ENCODE measurements at places on chromosomes 7 and 10.
A peak's percentile ranks its signal among the peaks of the same experiment; 100 is the strongest.

DNA sequence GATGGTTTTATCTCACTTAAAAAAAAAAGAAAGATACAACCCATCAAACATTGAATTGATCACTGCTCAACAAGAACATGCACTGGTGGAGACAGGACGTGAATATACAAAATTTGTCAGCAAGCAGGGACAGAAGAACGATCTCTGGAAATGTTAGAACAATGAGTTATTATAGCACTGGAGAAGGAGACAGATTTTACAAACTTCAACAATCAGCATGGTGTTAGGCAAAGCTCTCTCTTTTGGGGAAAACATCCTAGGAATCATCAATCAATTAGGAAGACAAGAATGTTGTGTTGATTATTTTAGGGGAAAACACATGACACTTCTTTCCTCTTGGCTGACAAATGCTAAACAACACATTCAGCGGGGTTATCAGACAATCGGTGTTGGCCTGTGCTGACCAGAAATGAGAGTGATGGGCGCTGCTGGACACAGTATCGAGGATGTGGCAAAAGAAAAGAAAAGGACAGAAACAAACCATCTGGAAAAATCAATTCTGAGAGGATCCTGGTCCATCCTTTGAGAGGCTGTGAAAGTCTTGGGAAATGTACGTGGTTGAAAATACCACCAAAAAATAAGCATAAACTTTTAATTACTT is 103.9 kb downstream of the RAPGEF5 start:
- DNase-seq = no peak

GRCh38 chr7:148397551-148397950 is 193.0 kb upstream of the C7orf33 start:
- no peak for DNase-seq

DNA sequence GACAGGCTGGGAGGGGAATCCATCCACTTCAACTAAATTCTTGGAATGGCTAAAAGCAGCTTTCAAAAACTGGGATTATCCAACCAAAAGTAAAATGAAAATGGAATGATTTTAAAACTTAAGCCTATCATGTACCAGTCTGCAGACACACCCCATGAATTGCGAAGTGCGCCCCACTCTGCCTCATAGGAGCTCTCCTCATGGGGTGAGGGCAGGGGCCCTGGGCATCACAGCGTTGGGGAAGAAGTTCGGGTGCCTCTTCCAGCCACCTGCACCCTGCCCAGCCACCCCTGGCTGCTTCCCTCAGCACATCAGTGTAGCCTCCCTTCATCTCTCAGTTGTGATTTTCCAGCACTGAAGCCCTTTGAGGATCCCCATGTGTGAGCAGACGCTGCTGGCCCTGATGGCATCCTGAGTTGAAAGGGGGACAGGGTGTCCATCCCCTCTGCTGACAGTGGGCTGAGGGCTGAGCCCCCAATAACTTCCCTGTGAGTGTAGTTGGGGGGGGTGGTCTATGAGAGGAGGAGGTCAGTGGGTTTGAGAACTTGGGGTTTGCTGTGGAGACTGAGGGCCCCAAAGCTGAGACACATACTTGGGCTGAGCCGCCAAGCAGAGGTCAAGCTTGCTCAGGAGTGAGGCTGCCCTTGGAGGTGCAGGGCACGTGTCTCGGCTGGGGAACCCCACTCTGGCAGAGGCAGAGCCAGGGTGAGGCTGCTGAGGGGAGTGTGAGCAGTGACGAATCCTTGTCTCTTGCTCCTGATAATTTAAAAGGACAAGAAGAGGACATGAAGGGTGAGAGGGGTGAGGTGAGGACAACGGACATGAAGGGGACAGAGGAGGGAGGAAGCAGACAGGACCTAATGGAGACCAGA is 542.1 kb downstream of the TCERG1L start:
- DNase-seq = no peak

DNA sequence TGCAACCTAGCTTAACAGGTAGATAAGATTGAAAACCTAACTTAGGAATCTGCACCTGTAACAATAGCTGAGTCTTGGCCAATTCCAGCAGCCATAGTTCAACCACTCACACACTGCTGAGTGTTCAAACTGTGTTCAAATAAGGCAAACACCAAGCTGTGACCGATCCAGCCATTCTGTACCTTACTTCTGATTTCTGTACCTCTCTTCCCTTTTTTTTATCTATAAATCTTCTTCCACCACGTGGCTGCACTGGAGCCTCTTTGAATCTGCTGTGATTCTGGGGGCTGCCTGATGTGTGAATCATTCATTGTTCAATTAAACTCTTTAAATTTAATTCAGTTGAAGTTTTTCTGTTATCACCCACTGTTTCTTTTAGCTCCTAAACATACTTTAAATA is 15.7 kb upstream of the FOXL3 start:
- no peak for DNase-seq

DNA sequence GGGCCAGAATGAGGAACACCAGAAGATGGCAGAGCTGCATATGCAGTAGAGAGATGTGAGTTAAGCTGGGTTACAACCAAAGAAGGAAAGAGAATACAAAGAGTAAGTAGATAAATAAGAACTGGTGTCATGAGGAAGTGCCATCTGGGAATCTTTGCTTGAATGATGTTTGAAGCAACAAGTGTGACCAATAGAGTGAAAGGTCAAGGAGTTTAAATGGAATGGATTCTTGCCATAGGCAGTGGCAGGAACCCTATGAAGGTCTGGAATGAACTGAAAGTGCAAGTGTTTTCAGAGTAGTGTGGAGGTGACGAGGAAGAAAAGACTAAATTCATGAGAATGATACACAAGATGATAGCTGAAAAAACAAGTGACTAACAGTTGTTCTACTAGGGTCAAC is 21.6 kb downstream of the MEST start:
- DNase-seq = no peak

- no peak for DNase-seq
Measured at GRCh38 chr7:37826825-37827224, 21.6 kb upstream of the NME8 start.

- DNase-seq = no peak
Measured at GRCh38 chr7:30997316-30997715, 33.6 kb downstream of the GHRHR start.

DNA sequence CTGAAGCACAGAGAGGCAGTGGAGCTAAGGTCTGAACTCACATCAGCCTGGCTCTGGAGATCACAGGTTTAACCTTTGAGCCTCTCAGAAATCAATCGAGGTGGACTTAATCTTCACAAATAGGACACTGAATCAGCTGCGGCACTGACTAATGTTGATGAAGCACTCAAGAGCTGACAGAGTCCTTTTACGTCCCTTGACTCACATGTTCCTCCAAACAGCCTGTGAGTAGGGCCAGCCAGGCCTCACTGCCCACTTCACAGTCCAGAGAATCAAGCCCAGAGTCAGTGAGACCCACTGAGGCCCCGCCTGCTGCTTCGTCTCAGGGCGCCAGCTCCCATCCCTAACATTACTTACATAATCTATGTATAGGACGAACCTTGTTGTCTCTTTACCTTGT is 63.1 kb downstream of the TNS3 start:
- no peak for DNase-seq

GRCh38 chr7:47605816-47606575 is 24.1 kb upstream of the TNS3 start:
- DNase-seq = no peak

- no peak for DNase-seq
Measured at GRCh38 chr7:20454202-20454601, 123.5 kb downstream of the ITGB8 start.

GRCh38 chr7:78444267-78444666 is 645.7 kb downstream of the PHTF2 start:
- DNase-seq = no peak

DNA sequence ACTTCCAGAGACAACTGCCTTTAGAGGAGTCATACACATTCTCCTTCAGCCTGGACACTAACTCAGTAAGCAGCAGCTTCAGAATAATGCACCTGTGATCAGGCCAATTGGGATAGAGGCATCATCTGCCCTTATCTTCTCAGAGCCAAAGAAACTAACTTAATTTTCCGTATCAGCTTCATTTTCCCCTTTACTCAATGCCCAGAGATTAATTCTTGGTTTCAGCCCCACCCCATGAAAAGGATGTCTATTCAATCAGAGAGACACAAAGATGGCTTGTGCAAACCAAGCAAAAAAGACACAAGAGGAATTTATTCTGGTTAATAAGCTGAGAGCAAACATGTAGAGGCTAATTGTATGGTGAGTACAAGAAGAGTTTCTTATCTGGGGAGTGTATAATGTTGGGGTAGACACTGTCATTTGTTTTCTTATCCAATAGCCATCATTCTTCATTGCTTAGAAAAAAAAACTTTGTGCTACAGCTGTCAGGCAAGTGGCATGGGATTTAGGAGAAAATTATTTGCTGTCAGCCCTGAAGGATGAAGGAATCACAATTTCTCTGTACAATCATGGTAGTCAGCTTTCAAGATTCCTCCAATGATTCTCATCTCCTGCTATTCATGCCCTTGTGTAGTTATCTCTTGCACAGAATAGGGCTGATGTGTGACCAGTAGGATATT is 38.7 kb upstream of the CCSER2 start:
- no peak for DNase-seq

DNA sequence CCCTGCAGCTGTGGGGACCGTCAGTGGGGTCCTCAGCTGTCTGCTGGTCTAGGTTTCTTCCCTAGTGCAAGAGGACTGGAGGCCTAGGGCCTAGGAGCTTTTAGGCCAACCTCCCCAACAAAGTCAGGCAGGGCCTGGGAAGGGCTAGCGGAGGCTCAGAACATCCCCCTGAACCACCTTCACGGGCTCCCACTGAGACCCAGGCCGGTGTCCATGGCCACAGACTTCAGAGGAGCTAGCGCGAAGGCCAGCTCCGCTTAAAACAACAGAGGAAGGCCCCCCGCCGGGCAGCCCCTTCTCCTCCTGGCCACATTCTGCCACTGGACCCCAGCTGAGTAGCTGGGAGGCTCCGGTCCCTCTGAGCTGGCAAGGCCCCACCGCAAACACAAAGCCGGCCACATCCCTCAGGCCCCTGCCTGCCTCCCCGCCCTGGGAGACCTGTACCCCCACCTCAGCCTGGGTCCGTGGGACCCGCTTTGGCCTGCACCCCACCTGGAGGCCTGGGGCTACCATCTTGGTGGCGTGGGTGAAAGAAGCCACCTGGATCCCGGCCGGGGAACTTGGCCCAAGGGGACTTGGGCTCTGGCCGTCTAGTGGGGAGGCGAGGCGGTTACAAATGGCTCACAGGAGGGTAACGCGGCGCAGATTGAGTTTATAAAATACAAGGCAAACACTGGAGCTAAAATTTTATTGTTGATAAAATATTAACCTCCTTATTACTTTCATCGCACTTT is 5.4 kb upstream of the UNCX start:
- no peak for DNase-seq

DNA sequence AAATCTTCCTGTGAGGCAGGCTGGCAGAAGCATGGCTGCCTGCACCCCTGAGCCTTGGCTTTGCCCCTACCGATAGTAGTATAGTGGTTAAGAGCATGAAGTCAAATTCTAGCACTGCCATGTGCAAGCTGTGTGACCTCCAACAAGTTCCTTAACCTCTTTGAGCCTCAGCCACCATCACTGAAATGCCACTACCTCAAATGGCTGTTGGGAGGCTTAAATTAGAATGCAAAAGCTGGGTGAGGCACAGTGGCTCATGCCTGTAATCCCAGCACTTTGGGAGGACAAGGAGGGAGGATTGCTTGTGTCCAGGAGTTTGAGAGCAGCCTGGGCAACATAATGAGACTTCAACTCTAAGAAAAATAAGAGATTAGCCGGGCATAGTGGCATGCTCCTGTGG is 8.4 kb downstream of the SFRP5 start:
- DNase-seq = no peak

GRCh38 chr7:73512018-73512780 is 9.9 kb downstream of the BAZ1B start:
- DNase-seq = no peak

- DNase-seq = peak; percentile 51
Measured at GRCh38 chr7:150378115-150378852, 846 bp upstream of the ZNF775 start.

GRCh38 chr10:43228783-43229207 is 38.1 kb downstream of the RASGEF1A start:
- DNase-seq = no peak

DNA sequence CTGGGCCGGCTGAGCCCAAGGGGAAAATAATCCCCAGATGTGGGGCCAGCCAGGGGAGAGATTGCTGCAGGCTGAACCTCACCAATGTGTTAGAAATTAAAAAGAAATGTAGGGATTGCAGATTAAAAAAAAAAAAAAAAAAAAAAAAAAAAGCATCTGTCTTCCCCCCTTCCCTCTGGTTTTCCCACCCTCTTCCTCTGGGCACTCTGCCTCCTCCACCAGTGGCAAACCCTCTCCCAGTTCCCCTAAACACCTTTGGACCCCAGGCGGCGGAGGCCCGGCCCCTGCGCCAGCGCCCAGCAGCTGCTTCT is 7.1 kb downstream of the MNX1 start:
- DNase-seq = no peak

DNA sequence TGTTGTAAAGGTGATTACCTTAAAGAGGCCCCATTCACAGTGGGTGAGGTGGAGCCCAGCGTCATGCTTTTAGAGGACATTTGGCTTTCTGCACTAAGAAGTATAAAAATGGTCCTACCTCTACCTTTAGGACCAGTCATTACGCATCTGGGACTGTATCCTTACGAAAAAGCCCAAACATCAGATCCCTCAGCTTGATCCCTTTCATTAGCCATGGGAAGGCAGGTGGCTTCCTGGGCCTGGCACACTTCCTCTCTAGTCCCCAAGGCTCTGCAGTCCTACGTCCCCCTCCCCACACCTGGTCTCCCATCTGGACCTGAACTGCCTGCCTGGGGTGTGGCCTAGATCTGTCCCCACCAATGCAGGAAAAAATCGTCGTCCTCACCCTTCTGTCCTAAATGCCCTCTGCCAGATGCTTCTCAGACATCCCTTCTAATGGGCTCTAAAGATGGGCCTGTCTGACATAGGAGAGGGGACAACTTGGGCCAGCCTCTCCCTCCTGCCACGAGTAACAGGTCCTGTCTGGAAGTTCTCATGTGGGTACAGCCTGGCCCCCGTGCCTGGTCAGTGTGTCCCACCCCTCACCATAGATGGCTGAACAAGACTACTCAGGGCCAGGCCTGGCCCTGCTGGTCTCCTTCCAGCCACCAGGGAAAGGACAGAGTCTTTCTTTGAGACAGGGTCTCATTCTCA is 11.8 kb upstream of the SLC18A3 start:
- DNase-seq = no peak

DNA sequence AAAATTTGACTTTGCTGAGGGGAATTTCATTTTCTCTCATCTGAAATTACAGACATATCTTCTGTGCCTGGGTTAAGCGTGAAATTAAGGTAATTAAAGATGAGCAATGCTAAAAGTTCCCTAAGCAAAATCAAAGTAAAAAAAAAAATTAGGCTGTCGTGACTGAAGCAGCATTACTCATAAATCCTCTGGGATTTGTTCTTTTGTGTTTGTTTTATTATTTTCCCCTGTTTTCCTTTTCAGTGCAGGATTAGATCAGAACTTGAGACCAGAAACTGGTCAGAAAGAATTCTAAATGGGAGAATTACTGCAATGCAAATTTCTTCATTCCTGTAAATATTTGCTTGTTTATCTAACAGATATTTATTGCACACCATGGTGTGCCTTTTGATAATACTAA is 141.4 kb upstream of the BET1 start:
- DNase-seq = no peak

Data from CD4-positive, alpha-beta T cell treated with Interleukin-1 beta for 1 hour (primary cell).